PC-9 (cell line): ENCODE measurements at places on chromosomes 12 and 14.

- DNase-seq: no peak
These were observed 104.1 kb downstream of the ANO2 start for GRCh38 chr12:5840944-5841343.

DNA sequence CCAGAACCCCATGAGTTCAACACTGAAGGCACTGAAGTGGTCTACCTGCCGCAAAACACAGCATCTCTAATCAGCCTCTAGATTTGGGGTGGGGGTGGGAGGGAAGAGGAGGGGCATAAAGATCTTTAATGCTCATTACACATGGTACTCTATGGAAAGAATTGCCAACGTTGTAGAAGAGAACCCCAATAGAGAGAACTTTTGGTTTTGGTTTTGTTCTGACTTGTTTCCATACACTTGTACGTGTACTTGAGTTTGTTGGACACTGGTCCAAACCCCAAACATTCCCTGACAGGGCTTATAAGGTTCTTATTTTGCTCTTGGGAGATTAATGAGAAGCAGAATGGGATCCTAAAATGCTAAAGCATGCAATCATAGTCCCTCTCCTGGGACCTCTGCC, 31.0 kb downstream of the GNPTAB start:
- no peak for DNase-seq

- DNase-seq: peak; percentile 55
These were observed 13.3 kb downstream of the IL22 start for GRCh38 chr12:68240079-68240478.

GRCh38 chr12:53380794-53381730, 1.1 kb downstream of the SP1 start:
- no peak for DNase-seq

DNA sequence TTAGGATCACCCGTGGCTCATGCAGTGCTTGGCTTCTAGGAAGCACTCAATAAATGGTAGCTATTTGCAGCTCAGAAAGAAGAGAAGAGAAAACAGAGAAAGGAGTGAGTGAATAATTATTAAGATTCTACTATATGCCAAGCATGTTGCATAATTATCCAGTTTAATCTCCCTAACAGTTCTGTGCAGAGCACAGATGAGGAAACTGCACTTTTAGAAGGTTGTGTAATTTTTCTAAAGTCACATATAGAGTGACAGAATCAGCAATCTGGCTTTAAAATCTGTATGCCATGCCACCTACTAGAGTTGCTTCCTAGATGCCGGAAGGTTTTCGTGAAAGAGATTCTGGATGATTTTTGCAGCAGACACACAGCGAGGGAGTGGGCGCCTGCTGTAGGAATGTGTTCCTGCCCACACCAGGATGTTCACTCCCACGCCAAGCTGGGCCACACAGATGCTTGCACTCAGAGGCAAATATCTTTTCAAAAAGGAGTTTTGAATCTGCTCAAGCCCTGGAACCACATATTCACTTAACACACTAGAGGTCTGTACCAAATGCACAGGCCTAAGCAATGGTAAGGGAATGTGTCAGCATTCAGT, 50.2 kb upstream of the SMCO2 start:
- no peak for DNase-seq

DNA sequence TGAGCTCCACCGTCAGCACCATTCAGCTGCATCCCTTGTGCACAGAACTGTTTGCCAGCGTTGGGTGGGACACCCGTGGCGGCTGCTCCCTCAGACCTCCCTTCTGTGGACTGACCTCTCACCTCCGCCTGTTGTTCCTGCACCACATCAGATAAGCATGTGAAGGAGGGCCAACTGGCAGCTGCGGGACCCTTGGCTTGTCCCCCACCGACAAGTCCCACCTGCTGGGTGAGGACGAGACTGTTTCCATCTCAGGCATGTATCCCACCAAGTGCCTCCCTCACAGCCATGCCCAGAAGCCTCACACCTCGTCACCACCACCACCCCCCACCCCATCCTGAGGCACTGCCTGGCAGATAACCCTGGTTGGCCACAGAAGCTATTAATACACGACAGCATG, 18.6 kb upstream of the TEAD4 start:
- no peak for DNase-seq

GRCh38 chr12:51392556-51393237, 1.5 kb upstream of the GALNT6 start:
- DNase-seq: peak; percentile 44

DNA sequence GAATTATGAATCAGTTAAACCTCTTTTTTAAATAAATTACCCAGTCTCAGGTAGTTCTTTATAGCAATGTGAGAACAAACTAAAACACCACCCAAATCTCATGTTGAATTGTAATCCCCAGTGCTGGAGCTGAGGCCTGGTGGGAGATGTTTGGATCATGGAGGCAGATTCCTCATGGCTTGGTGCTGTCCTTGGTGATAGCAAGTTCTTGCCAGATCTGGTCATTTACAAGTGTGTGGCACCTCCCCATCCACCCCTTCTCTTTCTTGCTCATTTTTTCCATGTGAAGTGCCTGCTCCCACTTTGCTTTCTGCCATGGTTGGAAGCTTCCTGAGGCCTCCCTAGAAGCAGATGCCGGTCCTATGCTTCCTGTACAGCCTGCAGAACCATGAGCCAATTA, 102.1 kb upstream of the ANO4 start:
- no peak for DNase-seq

DNA sequence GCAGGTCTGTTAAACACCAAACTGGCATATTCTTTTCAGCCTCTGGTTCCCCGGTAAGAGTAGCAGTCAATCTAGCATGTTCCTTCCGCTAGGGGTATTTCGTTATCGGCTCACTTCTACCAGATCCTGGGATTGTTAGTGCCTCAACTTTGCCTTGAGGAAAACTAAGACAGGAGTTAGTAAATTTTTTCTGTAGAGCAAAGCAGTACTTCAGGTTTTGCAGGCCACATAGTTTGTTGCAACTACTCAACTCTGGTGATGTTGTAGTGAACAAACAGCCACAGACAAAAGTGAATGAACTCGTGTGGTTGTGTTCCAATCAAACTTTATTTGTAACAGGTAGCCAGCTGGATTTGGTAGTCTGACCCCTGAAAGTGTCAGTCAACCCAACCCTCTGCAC, 6.3 kb upstream of the CDH24 start:
- peak; percentile 54 for DNase-seq

- DNase-seq: no peak
These were observed 10.8 kb downstream of the TMEM179 start for GRCh38 chr14:104593710-104594136.
